ENCODE measurements at places on chromosomes 4 and X.
A peak's percentile ranks its signal among the peaks of the same experiment; 100 is the strongest.

GRCh38 chrX:114519524-114519923, 64.4 kb upstream of the HTR2C start:
- DNase-seq = no peak

GRCh38 chr4:89657931-89658700, 178.8 kb downstream of the SNCA start:
- DNase-seq = peak; percentile 11

GRCh38 chrX:7950865-7951264, 23.7 kb upstream of the PNPLA4 start:
- no peak for DNase-seq

GRCh38 chr4:42819863-42820514, 72.5 kb upstream of the GRXCR1 start:
- DNase-seq = no peak

- no peak for DNase-seq
These were observed 1.0 kb downstream of the TBCK start for GRCh38 chr4:106314960-106315359.

DNA sequence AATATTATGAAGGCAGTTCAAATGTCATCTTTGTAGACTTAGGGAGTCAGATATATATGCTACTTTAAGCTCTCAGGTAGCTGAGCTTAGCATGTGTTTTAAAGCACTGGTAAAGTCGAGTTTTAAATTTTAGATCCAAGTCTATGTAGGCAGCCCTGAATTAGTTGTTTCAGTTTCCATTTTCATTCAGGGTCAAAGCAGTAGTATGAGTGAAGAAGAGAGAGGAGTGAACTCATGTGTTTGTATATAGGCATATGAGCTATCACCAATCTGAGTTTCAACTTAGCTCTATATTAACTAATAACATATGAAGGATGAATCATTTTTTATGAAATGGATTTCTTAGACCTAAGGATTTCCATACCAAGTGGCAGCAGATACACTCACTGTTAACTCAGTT, 1353.4 kb downstream of the FSTL5 start:
- no peak for DNase-seq

DNA sequence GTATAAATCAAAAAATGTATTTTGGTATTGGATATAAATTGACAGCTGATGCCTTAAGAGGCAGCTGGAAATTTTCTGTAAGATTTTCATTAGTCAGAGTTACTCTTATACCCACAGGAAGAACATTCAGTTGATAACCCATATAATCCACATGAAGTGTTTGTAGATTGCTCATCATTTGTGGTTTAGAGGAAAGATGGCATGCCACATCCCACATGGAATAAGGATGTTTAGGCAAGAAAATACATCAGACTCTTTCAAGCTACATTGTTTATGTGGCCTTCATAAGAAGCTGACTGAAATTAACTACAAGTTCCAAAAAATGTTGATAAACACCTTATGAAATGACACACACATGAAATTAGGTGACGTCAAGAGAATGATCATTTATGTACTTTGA, 56.6 kb downstream of the AREG start:
- peak; percentile 77 for DNase-seq

- no peak for DNase-seq
These were observed 315.2 kb downstream of the PCDH10 start for GRCh38 chr4:133464311-133464710.

DNA sequence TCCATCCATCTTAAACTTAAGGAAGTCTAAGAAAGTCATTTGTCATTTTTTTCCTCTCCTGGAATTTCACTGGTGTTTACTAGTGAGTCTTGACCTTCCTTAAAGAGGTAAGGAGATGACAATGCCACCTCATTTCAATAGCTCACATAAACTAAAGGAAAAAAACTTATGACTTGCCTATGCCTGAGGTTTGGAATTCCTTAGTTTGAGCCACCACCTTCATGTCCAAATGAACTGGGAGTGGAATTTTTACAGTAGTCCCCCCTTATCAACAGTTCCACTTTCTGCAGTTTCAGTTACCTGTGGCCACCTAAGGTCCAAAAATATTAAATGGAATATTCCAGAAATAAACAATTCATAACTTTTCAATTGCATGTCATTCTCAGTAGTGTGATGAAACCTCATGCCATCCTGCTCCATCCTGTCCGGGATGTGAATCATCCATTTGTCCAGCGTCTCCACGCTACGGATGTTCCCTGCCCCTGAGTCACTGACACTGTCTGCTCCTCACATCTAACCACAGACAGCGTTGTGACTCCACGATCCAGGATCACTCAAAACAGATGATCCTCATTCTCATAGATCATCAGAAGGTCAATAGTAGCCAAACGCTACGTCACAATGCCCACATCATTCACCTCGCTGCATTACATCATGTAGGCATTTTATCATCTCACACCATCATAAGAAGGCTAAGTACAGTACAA, 177.4 kb downstream of the SH3KBP1 start:
- DNase-seq = peak; percentile 90

GRCh38 chr4:139762720-139763119, 97.1 kb downstream of the MGST2 start:
- no peak for DNase-seq

DNA sequence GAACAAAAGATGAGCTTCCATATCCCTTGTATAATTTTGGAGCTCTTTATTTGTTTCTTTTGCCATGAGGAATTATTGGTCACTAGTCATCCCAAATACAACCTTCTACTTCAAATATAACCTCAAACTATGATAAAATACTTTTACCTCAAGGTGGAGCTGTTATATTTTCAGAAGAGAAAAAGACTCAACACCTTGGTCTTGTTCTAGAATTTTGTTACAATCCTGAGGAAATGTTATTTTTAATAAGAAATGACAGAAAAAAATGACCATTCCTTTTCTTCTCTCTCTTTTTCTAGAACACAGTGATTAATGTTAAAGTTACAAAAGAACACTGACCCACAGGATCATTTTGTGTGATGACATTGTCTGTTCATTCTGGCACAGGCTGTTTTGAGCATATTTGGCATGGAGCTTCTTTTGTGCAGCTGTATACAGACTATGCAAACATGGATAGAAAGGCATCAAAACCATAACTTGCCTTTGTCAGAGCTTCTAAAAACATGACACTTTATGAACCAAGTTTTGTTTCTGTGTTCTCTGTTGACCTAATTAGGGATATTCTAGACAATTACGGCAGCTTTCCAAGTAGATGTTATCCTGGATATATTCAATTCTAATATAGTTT, 159.6 kb upstream of the CTSO start:
- no peak for DNase-seq

GRCh38 chrX:114127411-114128025, 456.4 kb upstream of the HTR2C start:
- no peak for DNase-seq

GRCh38 chr4:161287678-161288352, 876.0 kb downstream of the FSTL5 start:
- DNase-seq = no peak

- DNase-seq = no peak
These were observed 509 bp upstream of the USP11 start for GRCh38 chrX:47232197-47232802.

DNA sequence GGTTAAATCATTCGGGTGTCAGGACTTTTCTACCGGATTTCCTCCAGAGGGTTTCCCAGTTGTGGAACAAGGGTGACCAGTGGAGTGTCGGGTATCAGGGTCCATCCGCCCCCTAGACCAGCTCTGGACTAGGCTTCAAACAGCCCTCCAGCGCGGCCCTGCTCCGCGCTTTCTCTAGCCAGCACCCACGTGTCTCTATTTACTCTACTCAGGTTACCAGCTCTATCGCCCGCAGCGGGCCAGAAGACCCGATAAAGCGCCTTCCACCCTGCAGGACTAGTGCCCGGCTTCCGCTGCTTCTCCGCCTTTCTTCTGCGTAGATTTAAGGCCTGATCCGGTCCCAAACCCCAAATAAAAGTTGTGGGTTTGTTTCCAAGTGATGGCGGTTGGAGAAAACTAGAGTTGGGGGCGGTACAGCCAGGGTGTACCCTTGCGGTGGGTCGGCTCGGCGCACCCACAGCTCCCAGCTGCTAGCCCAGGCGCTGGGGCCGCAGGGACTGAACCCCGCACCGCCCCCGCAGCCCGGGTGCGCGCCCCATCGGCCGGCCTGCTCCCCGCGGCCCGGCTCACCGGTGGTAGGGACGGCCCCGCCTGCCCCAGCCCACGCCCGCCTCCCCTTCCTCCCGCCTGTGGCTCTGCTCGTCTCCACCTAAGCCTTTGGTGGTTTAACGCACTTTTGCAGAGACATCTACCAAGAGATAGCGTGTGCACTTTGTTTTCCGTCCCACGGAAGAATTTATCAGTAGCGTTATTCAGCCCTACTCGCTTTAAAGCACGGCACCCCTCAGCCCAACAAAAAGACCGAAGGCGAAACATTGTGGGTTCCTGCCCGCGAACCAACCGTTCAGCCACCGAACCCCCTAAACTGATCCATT, 2.1 kb downstream of the LEF1 start:
- DNase-seq = no peak

- peak; percentile 15 for DNase-seq
These were observed 781.4 kb downstream of the PCDH18 start for GRCh38 chr4:136750897-136751296.

- no peak for DNase-seq
These were observed 617 bp upstream of the GPR34 start for GRCh38 chrX:41688156-41688555.

GRCh38 chr4:151460434-151460833, 51.5 kb downstream of the FHIP1A start:
- no peak for DNase-seq

GRCh38 chrX:16659321-16659720, 9.4 kb downstream of the S100G start:
- no peak for DNase-seq

DNA sequence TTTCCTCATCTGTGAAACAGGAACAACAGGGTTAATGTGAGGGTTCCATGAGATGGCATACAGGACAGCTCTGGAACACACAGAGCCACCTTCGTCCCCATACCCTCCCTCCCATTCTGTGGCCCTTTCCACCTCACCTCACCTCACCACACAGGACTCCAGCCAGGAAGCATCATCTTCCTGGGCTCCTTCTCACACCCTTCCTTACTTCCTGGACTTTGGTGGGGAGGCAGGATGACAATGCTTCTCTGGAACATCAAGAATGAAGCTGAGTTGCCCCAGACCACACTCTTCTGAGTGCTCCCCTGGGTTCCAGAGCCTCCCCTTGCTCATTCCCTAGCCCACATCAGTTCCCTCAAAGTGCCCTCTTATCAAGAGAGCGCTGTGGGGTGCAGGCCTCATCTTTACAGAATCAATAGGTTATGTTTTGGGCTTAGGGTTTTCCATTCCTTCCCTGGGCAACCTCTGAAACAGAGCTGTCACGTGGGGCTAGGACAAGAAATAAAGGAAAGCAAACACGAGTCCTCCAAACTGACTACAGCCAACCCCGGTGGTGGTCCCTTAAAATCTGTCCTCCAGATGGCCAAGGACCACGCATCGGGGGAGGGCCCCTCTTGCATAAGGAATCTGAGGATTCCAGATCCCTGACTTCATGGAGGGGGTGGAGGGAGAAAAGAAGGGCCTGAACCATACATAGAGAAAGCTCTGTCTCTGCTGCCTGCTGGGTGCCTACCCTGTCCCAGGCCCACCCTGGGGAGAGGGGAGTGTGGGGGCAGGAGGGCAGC, 74.4 kb upstream of the ATP6AP2 start:
- no peak for DNase-seq

DNA sequence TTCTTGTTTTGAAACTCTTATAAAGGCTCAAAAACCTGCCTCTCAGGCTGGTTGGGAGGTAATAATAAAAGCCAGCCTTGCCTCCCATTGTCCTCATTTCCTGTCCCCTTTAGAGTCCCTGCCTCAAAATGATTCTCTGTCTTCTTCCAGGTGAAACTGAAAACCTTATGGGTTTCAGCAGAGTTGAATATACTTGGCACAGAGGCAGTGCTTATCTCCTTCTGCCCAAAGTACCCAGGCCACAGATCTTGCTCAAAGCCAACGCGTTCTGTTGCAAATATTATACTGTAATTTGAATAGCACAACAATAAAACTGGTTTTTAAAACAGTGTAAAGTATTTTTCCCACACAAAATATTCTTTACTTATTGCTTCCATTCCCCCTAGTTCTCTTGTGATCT, 183.1 kb upstream of the GIMD1 start:
- DNase-seq = no peak

GRCh38 chr4:184347251-184348239, 126.8 kb downstream of the IRF2 start:
- peak; percentile 61 for DNase-seq

DNA sequence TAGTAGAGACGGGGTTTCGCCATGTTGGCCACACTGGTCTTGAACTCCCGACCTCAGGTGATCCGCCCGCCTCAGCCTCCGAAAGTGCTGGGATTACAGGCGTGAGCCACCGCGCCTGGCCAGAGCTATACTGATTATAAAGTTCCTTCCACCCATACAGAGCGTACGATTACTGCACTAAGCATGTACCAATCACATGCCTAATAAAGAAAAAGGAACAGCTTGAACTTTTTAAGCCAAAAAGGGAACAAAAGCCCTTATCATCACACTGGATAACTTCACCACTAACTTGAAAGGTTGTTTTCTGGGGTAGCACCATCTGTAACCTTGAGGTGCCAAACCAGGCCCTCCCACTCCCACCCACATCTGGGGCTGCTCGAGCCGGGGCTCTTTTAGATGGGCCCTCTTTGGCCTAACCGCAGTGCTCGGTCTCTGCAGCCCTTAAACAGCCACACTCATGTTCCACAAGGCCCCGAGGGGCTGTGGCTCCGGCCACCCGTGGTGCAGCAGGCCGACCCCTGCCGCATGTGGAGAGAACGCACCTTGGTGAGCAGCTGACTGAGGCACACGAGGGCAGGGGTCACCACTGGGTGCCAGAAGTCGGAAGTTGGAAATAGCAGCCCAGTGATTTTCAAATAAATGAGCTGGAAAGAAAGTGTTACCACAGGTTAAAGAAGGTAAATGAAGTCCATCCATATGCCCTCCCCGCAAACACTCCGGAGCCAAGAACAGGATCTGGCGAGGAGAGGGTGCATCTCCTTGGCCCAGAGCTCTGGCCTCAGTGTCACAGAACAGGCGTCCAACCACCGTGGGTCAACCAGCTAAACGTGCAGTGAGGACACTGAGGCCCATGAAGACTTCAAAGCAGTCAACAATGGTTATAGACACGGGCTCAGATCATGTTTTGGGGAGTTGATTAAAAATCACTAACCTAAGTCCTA, 18.4 kb downstream of the NOP14 start:
- no peak for DNase-seq

- no peak for DNase-seq
These were observed 150.9 kb downstream of the SPRY1 start for GRCh38 chr4:123547216-123548165.

GRCh38 chrX:103669745-103670144, 16.8 kb downstream of the MORF4L2 start:
- DNase-seq = no peak

DNA sequence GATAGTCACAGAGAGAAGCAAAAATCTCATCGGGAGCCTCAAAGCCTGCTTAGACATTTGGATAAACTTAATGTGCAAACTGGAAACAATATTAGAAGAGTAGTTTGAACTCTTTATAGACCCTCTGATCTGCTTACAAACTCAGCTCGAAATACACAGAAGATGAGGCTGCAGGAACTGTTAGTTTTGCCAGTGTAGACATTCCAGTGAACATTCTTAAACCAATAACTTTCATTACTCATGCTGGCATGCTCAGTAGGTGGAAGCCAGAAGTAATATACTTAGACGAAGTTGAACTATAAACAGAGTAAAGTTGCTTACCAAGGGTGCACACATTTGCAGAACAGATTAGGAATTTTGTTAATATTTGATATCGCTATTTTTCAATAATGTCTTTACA, 303.5 kb downstream of the ANKRD50 start:
- DNase-seq = no peak

GRCh38 chrX:96568071-96568470, 116.6 kb upstream of the DIAPH2 start:
- DNase-seq = no peak
